Caki2 (cell line): ENCODE measurements at places on chromosomes 13 and 19.

- peak; percentile 65 for DNase-seq
Observed at GRCh38 chr13:73672492-73672891, 461.7 kb downstream of the KLF12 start.

DNA sequence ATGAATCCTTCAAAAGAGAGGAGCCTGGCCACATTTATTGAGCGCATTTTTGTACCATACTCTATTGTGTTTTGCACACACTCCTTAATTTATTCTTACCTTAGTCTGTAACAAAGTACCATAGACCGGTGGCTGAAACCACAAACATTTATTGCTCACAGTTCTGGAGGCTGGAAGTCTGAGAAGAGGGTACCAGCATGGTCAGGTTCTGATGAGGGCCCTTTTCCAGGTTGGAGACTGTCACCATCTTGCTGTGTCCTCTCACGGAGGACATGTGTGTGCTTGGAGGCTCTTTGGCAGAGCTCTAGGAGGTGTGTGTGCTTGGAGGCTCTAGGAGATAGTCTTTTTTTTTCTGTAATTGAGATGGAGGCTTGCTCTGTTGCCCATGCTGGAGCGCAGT is 2.1 kb downstream of the ZNF331 start:
- no peak for DNase-seq

GRCh38 chr19:58181902-58182576 is 822 bp upstream of the ZNF274 start:
- peak; percentile 67 for DNase-seq

- DNase-seq = no peak
Observed at GRCh38 chr19:12833738-12834565, 427 bp downstream of the RTBDN start.

DNA sequence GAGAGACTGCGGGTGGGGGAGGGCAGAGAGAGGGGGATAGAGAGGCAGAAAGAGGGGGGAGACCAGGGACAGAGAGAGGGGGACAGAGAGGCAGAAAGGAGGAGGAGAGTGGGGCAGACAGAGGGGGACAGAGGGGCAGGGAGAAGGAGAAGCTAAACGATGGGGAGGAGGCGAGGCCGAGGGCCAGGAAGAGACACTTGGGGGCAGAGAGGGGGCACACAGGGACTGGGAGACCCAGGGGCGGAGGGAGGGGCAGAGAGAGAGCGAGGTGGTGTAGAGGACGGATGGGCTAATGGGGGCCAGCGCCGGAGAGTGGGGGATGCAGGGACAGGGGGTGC is 666 bp downstream of the MEIS3 start:
- no peak for DNase-seq

DNA sequence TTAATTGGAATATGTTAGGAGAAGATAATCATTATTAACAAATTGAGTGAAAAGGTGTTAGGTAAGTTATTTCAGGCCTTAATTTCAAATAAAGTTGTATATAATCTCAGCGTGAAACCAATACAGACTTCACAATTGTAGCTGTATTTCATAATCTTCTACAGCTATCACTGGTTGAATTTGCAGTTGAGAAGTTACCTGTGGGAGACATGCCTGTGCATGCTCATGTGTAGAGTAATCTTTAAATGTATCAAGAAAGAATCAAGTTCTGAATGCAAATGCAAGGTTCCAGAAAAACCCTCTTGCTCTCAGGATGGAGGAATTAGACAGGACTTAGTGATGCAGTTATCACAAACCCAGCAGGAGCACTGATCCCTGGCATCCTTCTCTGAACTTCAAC is 938.4 kb upstream of the SLC10A2 start:
- DNase-seq = no peak

GRCh38 chr19:5494773-5495172 is 39.6 kb downstream of the ZNRF4 start:
- no peak for DNase-seq

- no peak for DNase-seq
Observed at GRCh38 chr13:22271903-22272302, 601.0 kb downstream of the FGF9 start.

GRCh38 chr13:111248822-111249221 is 71.6 kb upstream of the TEX29 start:
- DNase-seq = no peak

DNA sequence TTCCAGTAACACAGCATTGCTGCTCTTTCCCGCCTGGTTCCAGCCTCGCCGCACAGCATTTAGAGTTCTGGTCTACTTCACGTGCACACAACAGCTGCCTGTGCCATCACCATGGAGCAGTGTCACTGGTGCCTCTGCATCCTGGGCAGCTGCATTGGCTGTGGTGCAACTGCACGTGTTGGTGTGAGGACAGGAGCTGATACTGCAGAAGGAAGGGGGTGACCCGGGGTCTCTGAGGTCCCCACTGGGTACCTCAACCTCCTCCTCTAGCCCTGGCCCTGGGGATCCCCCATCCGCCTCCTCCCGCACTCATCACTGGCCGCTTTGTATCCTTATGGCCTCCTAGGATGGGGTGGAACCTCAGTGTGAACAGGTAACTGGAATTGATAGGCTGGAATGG is 112.5 kb downstream of the SOX1 start:
- no peak for DNase-seq

DNA sequence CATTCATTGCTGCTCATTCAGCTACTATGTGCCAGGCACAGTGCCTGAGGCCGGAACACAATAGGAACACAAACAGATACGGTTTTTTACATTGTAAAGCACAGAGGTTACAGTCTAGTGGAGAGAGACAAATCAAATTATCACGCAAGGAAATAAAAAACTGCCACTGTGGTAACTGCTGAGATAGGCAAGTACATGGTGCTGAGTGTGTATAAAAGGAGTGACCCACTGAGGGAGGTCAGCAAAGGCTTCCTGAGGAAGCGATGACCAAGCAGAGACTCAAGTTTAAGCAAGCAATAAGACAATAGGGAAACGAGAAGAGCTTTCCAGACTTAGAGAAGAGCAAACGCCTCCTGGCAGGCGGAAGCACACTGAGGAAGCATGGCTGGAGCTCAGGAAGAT is 56.4 kb downstream of the NUFIP1 start:
- DNase-seq = peak; percentile 13

DNA sequence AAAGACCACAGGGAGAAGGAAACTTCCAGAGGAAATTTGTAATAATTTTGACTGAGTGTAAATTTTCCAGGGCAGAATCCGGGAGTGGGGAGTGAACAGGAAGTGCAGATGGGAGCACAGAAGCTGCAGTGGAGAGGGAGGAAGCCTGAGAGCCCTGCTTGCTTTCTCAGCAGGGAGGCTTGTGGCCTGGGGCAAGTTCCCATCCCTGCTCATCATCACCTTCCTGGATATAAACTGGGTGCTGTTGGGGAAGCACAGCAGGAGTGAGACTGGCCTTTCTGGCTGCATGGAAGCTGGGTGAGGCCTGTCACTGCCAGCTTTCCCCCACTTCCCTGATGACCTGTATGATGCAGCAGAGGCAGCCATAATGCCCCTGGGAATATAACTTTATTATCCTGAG is 532.9 kb downstream of the SLITRK6 start:
- DNase-seq = no peak

DNA sequence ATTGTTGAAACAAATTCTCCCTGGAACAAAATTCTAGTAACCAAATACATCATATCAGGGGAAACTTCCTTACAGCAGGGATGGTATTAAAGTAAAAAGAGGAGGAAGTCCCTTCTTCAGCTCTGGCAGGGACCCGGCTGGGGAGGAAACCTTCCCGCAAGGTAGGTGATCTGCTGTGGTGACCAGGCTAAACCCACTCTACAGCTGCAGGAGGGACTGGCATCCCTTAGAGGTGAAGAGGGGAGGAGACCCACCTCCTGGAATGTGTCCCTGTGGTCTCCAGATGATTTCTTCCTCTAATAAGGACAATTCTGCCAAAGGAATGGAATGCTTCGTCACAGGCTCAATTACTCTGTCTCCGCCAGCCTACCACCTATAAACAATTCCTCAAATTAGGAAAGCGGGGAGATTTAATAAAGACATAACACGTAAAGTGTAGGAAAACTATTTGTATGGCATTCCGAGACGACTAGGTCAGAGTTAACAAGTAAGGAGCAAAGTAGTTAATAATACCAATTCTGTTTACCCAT is 637 bp upstream of the PDS5B start:
- DNase-seq = no peak

DNA sequence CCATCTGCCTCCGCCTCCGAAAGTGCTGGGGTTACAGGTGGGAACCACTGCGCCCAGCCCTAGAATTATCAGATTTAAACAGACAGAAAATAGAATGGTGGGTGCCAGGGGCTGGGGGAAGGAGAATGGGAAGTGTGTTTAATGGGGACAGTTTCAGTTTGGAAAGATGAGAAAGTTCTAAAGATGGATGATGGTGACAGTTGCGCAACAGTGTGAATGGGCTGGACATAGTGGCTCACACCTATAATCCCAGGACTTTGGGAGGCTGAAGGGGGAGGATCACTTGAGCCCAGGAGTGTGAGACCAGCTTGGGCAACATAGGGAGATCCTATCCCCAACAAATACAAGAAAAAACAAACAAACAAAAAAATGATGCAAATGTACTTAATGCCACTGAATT is 15.9 kb downstream of the KANK2 start:
- no peak for DNase-seq

DNA sequence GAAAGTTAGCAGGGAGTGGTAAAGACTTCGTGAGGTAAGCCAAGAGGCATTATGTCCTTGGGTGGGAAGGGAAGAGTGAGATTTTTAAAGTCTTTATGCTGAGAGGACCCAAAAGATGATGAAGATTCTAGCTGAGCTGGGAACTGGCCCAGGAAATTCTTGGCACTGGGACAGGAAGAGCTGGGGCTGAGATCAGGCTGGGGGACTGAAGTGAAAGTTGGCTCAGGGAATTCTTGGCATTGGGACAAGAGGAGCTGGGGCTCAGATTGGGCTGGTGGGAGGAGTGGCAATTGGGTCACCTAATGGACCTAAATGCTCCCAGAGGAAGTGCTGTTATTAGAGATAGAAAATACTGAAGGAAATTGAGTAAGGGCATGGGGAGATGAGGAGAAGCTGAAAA is 8.8 kb downstream of the SCEL start:
- no peak for DNase-seq

- no peak for DNase-seq
Observed at GRCh38 chr19:41999071-41999877, 5.2 kb upstream of the ATP1A3 start.

GRCh38 chr13:28299916-28300315 is 161.6 kb downstream of the PAN3 start:
- no peak for DNase-seq

- DNase-seq = no peak
Observed at GRCh38 chr13:91459485-91459884, 61.1 kb downstream of the GPC5 start.

GRCh38 chr13:90538063-90538462 is 809.4 kb upstream of the MIR17HG start:
- DNase-seq = no peak

- DNase-seq = no peak
Observed at GRCh38 chr13:97212004-97212403, 10.1 kb upstream of the MBNL2 start.

- DNase-seq = no peak
Observed at GRCh38 chr13:73870970-73871935, 263.0 kb downstream of the KLF12 start.

- no peak for DNase-seq
Observed at GRCh38 chr13:74046431-74046830, 87.8 kb downstream of the KLF12 start.

DNA sequence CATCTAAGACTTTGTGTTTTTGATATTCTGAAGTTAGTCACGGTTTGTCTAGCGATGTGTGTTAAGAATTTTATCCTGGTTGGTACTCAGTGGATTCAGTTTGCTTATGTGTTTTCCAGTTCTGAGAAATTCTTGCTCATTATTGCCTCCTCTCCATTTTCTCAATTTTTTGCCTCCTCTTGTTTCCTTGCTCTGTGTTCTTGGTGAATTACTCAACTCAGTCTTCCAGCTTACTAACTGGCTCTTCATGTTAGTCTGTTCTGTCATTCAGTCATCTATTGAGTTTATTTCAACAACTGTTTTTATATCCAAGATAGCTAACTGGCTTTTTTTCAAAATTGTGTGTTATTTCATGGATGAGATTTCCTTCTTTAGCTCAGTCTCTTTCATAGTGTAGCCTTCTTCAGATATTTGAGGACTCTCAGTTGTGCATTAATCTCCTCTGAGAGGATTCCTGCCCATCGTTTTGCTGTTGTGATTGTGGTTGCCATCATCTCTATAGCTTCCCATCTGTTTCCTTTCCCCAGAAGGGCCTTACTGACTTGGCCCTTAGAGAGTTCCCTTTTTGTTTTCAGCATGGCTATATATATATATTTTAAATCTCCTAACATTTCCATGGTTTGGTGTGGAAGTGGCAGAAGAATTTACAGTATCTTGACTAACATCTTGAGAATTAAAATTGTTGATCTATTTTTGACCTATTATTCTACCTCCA is 6.2 kb downstream of the SETDB2 start:
- DNase-seq = no peak

GRCh38 chr13:30880856-30881155 is 25.3 kb upstream of the MEDAG start:
- no peak for DNase-seq

GRCh38 chr13:81929988-81930387 is 1589.1 kb upstream of the SPRY2 start:
- peak; percentile 6 for DNase-seq

- DNase-seq = peak; percentile 6
Observed at GRCh38 chr13:40230833-40231266, 435.6 kb downstream of the FOXO1 start.

- peak; percentile 78 for DNase-seq
Observed at GRCh38 chr13:30832845-30833332, 73.2 kb upstream of the MEDAG start.
